ENCODE measurements at places on chromosomes 7 and 10.

DNA sequence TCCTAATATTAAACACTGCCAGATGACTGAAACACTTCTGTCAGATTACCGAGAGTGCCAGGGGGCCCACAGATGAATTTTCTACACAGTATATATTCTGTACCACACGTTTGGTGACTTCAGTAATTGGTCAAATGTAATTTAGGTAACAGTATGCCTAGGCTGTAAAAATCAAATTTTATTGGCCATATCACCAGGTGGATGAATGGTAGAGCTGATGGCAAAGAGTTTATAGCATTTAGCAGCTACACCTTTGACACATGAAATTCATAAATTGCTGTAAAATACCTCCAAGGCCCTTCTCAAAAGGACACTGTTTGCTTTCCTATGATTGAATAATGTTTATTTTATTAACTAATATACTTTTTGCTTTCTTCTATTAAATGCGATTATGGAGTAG is 101.3 kb downstream of the ARID5B start:
- DNase-seq: no peak

- no peak for DNase-seq
Measured at GRCh38 chr10:10914144-10914543, 103.5 kb upstream of the CELF2 start.

DNA sequence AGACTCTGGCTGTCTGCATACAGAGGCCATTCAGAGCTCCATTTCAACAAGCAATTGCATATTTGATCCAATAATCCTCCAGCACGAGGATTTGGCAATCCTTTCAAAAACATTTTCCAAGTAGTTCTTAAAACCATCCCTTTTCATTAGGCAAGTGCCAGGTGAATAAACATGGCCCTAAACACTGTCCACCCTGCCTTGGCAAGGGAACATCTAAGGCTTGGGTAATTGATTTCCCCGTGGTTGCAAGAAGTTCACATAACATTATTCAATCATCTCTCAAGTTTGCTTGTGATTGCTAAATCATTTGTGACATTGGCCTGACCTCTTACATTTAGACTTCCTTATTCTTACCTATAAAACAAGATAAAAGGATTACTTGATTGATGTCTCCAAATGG is 175.2 kb downstream of the CTTNBP2 start:
- no peak for DNase-seq

DNA sequence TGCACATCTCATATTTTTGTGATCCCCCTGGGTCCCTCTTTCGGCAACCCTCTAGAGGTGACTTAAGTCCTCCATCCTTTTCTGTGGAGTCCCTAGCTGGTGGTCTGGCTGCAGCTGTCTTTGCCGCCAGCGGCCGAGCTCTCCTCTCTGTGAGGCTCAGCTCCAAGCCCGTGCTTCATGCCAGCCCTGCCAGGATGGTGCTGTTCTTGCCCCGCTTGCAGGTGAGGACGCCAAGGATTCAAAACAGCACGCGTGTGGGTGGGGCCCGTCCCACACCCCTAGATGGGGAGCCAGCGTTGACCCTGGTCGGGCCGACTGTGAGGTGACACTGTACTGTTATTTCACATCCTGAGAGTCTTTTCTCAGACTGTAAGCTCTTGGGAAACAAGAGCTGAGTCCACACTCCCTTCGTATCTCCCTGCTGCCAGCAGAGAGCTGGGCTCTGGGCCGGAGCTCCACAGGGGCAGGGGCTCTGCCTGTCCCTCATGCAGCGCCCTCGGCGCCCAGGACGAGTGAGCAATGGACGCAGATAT is 36.6 kb upstream of the GJD4 start:
- DNase-seq: no peak

DNA sequence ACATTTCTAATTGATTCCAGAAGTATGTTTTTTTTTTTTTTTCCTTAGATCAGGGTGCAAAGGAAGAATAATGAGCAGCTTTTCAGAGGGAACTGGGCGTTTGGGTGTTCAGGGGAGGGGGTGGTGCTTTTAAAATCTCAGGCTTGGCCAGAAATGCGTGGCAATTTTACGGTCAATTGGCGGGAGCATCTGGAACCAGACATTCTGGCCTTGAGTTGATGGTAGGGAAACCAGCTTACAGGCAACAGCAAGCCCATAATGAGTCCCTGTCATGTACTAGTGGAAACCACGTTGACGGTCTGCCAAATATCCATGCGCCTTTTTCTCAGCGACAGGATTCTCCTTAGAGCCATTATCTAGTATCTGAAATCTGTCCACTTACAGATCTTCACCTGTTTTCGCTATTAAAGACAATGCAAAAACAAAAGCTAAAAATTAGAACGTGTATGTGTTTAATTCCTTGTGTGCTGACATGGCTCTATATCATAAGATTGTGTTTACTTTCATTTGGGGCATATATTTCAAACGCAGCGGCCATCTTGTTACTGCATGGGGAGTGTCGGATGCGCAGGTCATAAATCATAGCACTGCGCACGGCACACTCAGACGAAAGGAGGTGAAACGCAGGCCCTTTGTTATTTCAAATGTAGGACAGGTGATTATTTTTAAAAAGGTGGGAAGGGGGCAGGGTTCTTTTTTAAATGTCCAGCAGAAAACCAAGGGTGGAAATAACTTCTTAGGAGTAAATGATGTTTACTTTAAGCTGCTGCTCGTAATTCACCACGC is 209.2 kb downstream of the AGMO start:
- DNase-seq: no peak

- DNase-seq: no peak
Measured at GRCh38 chr7:66664590-66665293, 36.1 kb downstream of the KCTD7 start.

DNA sequence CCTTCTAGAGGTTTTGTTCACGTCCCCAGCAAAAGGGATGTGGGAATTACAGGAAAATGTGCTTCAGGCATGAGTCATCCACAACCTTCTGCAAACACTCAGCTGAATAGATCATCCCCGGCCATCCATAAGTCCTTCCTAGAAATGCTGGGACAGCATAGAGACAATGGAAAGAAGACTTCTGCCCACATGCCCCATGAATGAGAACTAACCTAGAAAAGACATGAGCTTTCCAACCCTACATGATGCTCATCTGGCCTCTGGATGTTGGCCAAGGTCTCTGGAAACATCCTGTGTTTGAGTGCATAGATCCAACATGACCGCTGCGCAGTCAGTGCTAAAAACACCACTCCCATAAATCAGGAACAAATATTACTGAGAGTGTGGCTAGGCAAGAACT is 277.5 kb downstream of the PLXNA4 start:
- no peak for DNase-seq

DNA sequence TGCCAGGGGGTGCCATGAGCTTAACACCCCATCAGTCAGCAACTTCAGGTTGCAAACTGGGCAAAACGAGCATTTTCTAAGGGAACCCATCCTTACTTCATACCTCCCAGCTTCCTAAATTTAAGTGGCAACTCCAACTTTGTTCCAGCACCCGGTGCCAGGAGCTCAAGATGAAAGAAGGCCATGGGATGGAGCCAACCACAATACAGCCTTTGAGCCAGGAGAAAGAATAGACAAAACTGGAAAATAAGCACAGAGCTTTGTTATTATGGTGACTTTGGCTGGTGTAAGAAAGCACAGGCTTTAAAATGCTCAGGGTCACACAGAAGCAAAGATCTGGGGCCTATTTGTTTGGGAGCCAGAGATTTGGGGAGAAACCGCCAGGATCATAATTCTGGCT is 388.7 kb upstream of the MGMT start:
- DNase-seq: no peak
